ENCODE measurements at places on chromosomes 6 and 20.

DNA sequence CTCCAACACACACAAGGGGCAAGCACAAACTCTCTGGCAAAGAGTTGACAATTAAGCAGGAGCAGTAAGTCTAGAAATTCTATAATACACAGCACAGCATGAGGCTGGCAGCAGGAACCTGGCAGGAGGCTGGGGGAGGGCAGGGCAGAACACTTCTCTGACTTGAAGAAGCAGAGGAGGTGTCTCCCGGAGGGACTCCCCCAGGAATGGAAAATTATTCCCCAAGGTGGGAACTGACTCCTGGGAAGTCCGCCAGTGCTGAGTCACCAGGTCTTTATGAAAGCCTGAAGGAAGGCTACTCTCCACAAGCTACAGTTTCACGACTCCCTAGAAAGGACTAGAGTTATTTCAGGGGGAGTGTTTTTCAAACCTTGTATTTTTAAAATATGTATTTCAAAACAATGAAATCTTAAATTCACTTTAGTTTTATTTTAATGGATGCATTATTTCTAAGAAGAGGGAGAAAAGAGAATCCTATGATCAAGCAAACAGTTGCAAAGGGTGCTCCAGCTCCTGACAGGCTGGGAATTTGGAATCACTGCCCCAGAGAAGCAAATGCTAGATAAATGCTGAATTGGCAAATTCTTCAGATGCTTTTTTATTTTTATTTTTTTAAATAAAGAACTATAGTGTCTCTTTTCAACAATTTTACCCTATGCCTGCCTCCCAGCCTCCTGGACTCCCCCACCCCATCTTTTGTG is 192.8 kb downstream of the LY86 start:
- no peak overlapping the region for H3K4me3 ChIP-seq
- no peaks in the 10 kb centered on the region for H3K36me3 ChIP-seq
- H3K4me1 ChIP-seq, result no peaks in the 10 kb centered on the region
- H3K27ac ChIP-seq, result no peak overlapping the region
- no peak for DNase-seq
- H3K27me3 ChIP-seq, result no peaks in the 10 kb centered on the region

DNA sequence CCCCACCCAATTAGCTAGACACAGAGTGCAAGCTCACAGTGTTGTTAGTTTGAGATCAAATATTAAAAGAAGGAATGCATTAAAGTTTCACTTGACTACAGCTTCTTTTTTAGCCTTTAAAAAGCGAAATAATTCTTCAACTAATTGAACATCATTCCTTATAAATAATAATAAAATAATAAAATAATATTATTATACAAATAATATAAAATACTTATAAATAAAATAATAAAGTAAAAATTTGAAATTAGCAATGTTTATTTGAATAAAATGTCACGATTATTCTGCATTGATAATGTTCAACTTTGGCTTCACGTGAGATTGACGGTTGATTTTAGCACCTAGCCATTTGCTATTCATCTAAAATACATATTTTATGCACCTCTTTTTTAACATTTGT is 819.3 kb downstream of the FRK start:
- DNase-seq, result no peak
- no peaks in the 10 kb centered on the region for H3K36me3 ChIP-seq
- H3K27me3 ChIP-seq, result no peaks in the 10 kb centered on the region
- no peak overlapping the region for H3K4me3 ChIP-seq

DNA sequence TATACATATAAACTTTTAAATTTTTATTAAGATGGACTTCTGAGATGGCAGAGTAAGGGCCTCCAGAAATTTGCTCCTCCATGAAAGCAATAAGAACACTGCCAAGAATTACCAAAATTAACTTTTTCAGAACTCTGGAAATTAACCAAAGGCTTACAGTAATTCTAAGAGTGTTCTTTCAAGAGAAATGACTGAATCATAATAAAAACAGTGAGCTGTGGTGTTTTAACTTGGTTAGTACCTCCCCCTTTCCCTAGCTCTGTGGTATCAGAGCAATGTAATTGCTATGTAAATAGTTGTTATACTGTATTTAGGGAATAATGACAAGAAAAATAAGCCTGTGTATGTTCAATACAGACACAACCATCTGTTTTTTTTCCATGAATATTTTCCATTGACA is 19.0 kb downstream of the HECA start:
- H3K4me3 ChIP-seq, result no peak overlapping the region
- no peaks in the 10 kb centered on the region for H3K36me3 ChIP-seq
- no peak overlapping the region for H3K27ac ChIP-seq
- no peaks in the 10 kb centered on the region for H3K27me3 ChIP-seq

- no peaks in the 10 kb centered on the region for H3K27me3 ChIP-seq
- H3K4me3 ChIP-seq, result no peak overlapping the region
- DNase-seq, result no peak
- no peaks in the 10 kb centered on the region for H3K4me1 ChIP-seq
- H3K36me3 ChIP-seq, result no peaks in the 10 kb centered on the region
These were observed 1125.2 kb upstream of the CITED2 start for GRCh38 chr6:140499607-140500006.

DNA sequence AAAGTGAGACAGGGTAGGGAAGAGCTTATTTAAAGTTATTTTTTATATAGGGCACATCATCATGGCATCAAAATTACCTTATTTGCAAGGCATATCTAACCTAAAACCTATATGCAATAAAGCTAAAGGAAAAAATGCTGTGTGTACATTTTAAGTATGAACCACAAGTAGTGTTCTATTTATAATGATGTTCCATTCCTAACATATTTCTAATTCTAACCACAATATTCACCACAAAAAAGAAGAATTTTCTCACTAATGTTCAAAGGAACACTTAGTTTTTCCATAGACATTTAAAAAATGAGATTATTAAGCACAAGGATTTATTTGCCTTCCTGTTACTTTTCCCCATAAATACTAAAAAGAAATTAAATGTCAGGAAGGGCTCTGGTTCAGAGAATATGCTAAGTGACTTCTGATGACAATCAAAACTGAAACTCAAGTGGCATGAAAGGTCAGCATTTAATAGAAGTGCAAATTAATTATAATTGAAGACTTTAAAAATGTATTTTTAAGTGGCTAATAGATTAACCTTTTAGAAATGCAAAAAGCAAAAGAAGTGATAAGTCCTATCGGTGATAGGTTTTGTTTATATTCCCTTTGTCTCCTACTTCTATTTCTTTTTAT is 25.1 kb downstream of the GPR63 start:
- no peak overlapping the region for H3K27ac ChIP-seq
- H3K4me3 ChIP-seq, result no peak overlapping the region
- H3K4me1 ChIP-seq, result peaks cover 11% of the 10 kb centered on the region
- H3K36me3 ChIP-seq, result no peaks in the 10 kb centered on the region
- H3K27me3 ChIP-seq, result no peaks in the 10 kb centered on the region
- no peak for DNase-seq

DNA sequence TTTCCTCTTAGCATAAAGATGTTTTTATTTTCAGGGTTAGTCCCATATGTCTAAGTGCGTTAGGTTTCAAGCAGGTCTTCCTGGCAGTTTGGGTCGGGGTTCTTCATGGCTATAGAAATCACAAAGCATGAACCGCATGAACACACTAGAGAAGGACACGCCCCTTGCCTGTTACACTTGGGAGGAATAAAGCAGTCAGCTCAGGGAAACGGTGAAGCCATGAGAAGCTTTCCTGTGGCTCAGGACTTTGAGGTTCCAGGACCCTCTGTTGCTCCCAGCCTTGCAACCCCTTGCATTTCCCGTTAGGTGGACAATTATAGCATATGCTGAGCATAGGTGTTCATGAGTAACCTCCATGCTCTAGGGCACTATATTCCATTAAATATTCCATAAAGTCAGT is 96.7 kb downstream of the SYCP2 start:
- H3K27ac ChIP-seq, result no peak overlapping the region
- no peaks in the 10 kb centered on the region for H3K4me1 ChIP-seq
- H3K4me3 ChIP-seq, result no peak overlapping the region
- DNase-seq, result no peak

GRCh38 chr6:154683756-154684523 is 49.3 kb upstream of the SCAF8 start:
- no peaks in the 10 kb centered on the region for H3K36me3 ChIP-seq
- H3K27ac ChIP-seq, result no peak overlapping the region
- no peaks in the 10 kb centered on the region for H3K27me3 ChIP-seq
- no peak for DNase-seq

DNA sequence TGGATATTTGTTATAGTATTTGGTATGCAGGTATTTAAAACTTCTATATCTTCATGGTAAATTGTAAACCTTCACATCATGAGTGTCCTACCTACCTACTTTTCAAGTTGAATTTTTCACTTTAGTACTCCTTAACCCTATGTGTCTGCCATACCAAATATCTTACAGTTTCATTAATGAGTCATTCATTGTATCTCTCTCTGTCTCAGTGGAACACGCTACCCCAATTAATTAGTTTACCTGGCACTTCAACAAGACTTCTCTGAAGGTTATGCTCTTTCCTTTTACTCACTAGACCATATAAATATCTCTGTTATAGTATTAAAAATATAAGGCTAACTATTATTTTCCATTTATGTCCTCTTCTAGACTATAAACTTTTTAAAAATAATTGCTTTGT is 123.9 kb upstream of the GJE1 start:
- no peak overlapping the region for H3K27ac ChIP-seq
- H3K27me3 ChIP-seq, result no peaks in the 10 kb centered on the region
- no peak overlapping the region for H3K4me3 ChIP-seq
- no peak for DNase-seq
- H3K36me3 ChIP-seq, result no peaks in the 10 kb centered on the region
- no peaks in the 10 kb centered on the region for H3K4me1 ChIP-seq

- no peaks in the 10 kb centered on the region for H3K27me3 ChIP-seq
- DNase-seq, result no peak
- H3K27ac ChIP-seq, result no peak overlapping the region
These were observed 206.5 kb downstream of the CDKAL1 start for GRCh38 chr6:20740727-20741126.

DNA sequence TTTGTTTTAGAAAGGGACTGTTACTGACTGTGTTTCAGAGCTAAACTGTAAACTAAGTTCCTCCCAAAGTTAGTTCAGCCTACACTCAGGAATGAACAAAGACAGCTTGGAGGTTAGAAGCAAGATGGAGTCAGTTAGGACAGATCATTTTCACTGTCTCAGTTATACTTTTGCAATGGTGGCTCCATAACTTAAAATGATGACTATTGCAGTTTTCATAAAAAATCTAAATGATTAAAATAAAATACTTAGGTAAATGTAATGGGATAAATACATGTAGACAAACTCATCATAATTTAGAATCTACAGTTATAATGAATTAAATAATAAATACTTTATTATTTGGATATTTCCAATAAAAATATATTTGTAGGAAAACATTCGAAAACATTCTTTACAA is 590.6 kb downstream of the EPHA7 start:
- H3K27me3 ChIP-seq, result no peaks in the 10 kb centered on the region
- H3K36me3 ChIP-seq, result no peaks in the 10 kb centered on the region
- no peak for DNase-seq
- no peaks in the 10 kb centered on the region for H3K4me1 ChIP-seq
- no peak overlapping the region for H3K27ac ChIP-seq
- H3K4me3 ChIP-seq, result no peak overlapping the region

GRCh38 chr6:160128125-160128683 is 6.6 kb downstream of the SLC22A1 start:
- no peaks in the 10 kb centered on the region for H3K36me3 ChIP-seq
- H3K4me3 ChIP-seq, result no peak overlapping the region
- DNase-seq, result peak; percentile 13
- no peak overlapping the region for H3K27ac ChIP-seq
- H3K4me1 ChIP-seq, result peaks cover 2% of the 10 kb centered on the region

- no peak overlapping the region for H3K27ac ChIP-seq
- no peaks in the 10 kb centered on the region for H3K27me3 ChIP-seq
These were observed 44.2 kb downstream of the KCNK5 start for GRCh38 chr6:39184906-39185580.

Data from ascending aorta (tissue), 2 donors.